ENCODE measurements at places on chromosomes 2 and 18. TPM values are rescaled to one million over a fixed set of nuclear protein-coding genes. Genes with fewer than 3 reads are reported as not detected.

FHL2 gene
- 378 TPM for total RNA-seq

REG3A gene
- not detected for total RNA-seq

FIGN gene
- 19.5 TPM for total RNA-seq

NXPH2 gene
- 5.4 TPM for total RNA-seq

SAG gene
- not detected for total RNA-seq

PLB1 gene
- 0.80 TPM for total RNA-seq

IL36A gene
- total RNA-seq: not detected

LPIN2 gene
- total RNA-seq: 38.3 TPM

RBM44 gene
- total RNA-seq: 0.90 TPM

ST6GAL2 gene
- total RNA-seq: not detected

- H3K36me3 ChIP-seq: no peaks in the 10 kb centered on the region
- no peak overlapping the region for H3K27ac ChIP-seq
- DNase-seq: no peak
- H3K4me3 ChIP-seq: no peak overlapping the region
- no peaks in the 10 kb centered on the region for H3K27me3 ChIP-seq
Measured at GRCh38 chr2:109595644-109596043, 18.1 kb downstream of the SEPTIN10 start.

DNA sequence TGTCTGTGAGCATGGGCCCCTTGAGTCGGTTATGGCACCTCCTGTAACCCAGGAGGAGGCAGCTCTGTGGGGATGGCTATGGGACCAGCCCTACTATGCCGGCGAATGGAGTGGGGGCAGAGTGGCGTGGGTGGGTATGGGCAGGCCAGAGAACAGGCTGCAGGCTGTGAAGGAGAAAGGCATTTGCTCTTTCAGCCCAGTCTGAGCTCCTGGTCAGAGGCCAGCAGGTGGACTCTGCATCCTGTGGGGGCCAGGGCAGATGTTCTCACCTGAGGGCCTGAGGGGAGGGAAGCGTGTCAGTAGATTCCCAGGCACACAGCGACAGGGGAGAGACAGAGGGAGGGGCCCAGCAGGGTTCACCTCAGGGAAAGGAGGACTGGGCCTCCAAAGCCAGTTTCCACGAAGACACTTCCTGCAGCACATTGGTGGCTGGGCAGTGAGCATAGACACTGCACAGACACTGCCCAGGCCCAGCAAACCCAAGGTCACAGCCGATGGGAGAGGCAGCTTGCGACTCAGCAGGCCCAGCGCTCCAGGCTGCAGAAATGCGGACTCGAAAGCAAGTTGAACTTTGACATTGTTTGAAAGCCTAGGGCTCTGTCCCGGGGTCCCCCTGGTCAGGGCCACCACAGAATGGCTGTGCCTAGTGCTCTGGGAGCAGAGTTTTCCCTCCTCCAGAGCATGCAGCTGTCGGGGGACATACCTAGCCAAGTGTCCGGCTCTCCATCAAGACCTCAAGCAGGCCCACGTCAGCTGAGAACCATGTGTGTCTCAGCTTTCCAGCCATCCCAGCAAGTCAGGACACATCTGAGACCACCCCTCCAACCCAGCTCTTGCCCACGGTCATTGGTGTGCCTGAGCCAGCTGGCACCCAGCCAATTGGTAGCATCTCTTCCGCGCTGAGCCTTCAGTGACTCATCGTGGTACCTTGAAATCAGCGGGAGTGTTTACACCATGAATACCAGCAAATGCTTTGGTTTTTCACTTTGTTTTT, 53.8 kb downstream of the TGOLN2 start:
- H3K4me1 ChIP-seq: peaks cover 18% of the 10 kb centered on the region
- no peak overlapping the region for H3K4me3 ChIP-seq
- H3K27me3 ChIP-seq: no peaks in the 10 kb centered on the region
- H3K27ac ChIP-seq: no peak overlapping the region

- H3K4me1 ChIP-seq: no peaks in the 10 kb centered on the region
- no peak overlapping the region for H3K4me3 ChIP-seq
- DNase-seq: no peak
- no peaks in the 10 kb centered on the region for H3K36me3 ChIP-seq
- no peak overlapping the region for H3K27ac ChIP-seq
Measured at GRCh38 chr2:156466739-156467405, 30.7 kb downstream of the GPD2 start.

DNA sequence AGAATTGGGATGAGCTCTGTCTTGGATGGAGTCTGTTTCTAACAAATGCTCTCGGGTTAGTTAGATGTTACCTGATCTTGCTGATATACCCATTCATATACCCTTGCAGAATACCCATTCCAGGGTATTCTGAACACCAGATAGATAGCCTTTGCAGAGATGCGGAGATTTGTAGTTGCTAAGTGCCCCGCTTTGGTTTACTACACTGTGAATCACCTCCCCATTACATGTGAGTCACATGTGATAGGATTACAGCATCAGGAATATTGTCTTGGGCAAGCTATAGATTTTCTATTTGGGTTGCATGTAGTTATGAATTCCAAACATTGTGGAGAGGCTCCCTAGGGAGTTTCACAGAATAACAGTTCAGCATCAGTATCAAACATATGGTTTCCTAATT, 3.8 kb downstream of the VSNL1 start:
- H3K36me3 ChIP-seq: peaks cover 4% of the 10 kb centered on the region
- H3K27me3 ChIP-seq: peaks cover 25% of the 10 kb centered on the region
- no peak overlapping the region for H3K4me3 ChIP-seq
- no peak for DNase-seq

GRCh38 chr2:5026571-5027234, 665.5 kb upstream of the SOX11 start:
- no peak for DNase-seq
- H3K4me3 ChIP-seq: no peak overlapping the region
- H3K27me3 ChIP-seq: no peaks in the 10 kb centered on the region

GRCh38 chr18:23380001-23380550, 73.0 kb upstream of the RIOK3 start:
- no peak for DNase-seq
- peak overlapping the region; percentile 78 for H3K27ac ChIP-seq
- no peaks in the 10 kb centered on the region for H3K36me3 ChIP-seq
- H3K4me1 ChIP-seq: peaks cover 42% of the 10 kb centered on the region
- H3K4me3 ChIP-seq: no peak overlapping the region

GRCh38 chr2:96842600-96842999, 1.2 kb downstream of the ANKRD23 start:
- H3K36me3 ChIP-seq: no peaks in the 10 kb centered on the region
- no peaks in the 10 kb centered on the region for H3K27me3 ChIP-seq
- DNase-seq: no peak
- H3K4me1 ChIP-seq: no peaks in the 10 kb centered on the region

DNA sequence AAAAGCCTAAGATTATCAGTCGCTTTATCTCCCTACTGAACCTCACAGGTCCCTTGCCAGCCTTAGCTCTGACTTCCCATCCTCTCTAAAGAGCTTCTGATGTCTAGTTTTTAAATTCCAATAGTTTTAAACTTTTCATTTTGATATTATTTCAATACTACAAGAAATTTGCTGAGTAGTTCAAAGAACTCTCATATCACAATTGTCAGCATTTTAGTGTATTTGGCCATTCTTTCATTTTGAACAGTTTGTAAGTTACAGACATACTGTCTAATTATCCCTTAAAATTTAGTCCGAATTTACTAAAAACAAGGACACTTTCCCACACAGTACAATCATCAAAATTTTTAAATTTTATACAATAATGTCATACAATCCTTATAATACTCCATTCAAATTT, 666.8 kb upstream of the SETBP1 start:
- no peak overlapping the region for H3K27ac ChIP-seq
- no peak overlapping the region for H3K4me3 ChIP-seq
- H3K4me1 ChIP-seq: no peaks in the 10 kb centered on the region

DNA sequence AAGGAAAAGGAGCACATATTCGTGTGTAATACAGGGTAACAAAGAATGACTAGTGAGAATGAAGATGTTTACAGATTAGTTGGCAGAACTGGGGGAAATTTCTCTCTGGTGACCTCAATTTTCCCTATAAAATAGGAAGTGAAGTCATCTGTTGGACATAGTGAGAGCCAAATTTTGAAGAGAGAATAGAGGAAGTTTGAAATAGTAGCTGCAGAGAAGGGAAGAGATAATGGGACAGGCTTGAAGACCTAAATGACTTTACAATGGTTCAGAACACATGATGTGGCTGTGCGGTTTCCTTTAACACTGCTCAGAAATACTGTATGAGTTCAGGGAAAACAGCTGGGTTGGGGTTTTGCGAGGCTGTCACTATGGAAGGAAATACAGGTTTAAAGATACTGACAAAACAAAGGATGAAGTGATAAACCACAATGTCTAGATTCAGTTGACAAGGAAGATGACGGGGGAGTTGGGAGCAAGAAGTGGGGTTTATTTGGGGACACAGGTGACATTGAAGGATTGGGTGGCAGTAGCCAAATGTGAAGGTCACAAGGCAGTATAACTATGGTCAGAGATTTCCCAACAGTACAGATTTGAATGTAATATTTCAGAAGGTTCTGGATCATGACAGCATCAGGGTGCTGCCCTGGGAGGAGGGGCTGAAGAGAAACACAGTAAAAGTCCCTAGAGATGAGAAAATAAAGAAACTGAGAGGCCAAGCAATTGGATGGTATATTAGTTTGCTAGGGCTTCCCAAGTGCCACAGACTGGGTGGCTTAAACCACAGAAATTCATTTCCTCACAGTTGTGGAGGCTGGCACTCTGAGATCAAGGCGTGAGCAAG, 82.6 kb upstream of the TANK start:
- H3K4me3 ChIP-seq: no peak overlapping the region
- H3K27ac ChIP-seq: no peak overlapping the region
- no peaks in the 10 kb centered on the region for H3K27me3 ChIP-seq
- H3K36me3 ChIP-seq: no peaks in the 10 kb centered on the region
- no peaks in the 10 kb centered on the region for H3K4me1 ChIP-seq
- no peak for DNase-seq

- H3K4me1 ChIP-seq: no peaks in the 10 kb centered on the region
- no peak overlapping the region for H3K4me3 ChIP-seq
- H3K36me3 ChIP-seq: no peaks in the 10 kb centered on the region
- H3K27me3 ChIP-seq: no peaks in the 10 kb centered on the region
- no peak overlapping the region for H3K27ac ChIP-seq
Measured at GRCh38 chr18:71986351-71987050, 557.6 kb downstream of the CBLN2 start.

- no peaks in the 10 kb centered on the region for H3K27me3 ChIP-seq
- no peak overlapping the region for H3K27ac ChIP-seq
- no peak for DNase-seq
- no peaks in the 10 kb centered on the region for H3K4me1 ChIP-seq
Measured at GRCh38 chr18:2442726-2443275, 128.5 kb downstream of the METTL4 start.

GRCh38 chr18:51480407-51481261, 283.2 kb upstream of the MEX3C start:
- DNase-seq: no peak
- H3K4me3 ChIP-seq: no peak overlapping the region
- H3K4me1 ChIP-seq: no peaks in the 10 kb centered on the region
- no peaks in the 10 kb centered on the region for H3K27me3 ChIP-seq
- H3K27ac ChIP-seq: no peak overlapping the region

DNA sequence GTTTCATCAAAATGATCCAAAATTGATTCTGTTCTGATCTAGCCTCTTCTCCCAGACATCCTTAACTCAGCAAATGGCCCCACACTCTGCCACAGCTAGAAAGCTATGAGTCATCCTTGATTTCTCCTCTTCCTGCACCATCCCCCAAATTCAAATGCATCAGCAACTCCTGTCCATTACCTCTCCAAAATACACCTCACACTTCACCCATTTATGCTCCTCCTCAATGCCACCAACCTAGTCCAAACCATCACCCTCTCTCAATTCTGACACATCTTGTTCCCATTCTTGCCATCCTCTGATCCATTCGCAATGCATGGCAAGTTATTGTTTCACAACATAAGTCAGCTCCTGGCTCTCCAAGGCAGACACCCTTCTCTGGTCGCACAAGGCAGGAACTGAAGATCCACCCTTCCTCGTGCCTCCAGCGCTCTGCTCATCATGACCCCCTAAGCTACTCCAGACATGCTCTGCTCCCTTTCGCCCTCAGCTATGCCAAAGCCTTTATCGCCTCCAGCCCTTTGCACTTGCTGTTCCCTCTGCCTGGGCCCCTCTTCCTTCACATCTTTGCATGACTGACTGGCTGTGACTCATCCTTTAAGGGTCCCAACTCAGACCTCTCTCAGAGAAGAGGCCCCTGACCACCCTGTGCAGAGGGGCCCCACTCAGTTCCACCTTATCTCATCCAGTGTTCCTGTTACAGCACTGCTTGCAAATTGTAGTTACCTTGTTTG, 83.6 kb downstream of the MREG start:
- no peak for DNase-seq
- no peaks in the 10 kb centered on the region for H3K36me3 ChIP-seq
- H3K4me3 ChIP-seq: no peak overlapping the region
- H3K4me1 ChIP-seq: no peaks in the 10 kb centered on the region
- H3K27me3 ChIP-seq: no peaks in the 10 kb centered on the region

DNA sequence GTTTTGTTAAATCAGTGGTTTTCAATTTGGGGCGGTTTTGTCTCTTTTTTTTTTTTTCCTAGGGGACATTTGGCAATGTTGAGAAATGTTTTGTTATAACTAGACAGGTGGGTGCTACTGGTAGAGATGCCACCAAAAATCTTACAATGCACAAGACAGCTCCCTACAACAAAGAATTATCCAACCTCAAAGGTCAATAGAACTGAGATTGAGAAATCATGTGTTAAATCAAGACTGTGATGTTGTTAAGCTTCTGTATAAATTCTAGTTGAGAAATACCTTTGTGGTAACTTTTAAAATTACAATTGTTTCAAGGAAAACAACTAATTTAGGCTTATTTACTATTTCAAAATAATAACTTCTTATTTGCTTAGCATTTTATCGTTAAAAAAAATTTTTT, 9.4 kb upstream of the SPOPL start:
- H3K4me3 ChIP-seq: no peak overlapping the region
- DNase-seq: no peak
- H3K27me3 ChIP-seq: no peaks in the 10 kb centered on the region
- H3K27ac ChIP-seq: no peak overlapping the region
- H3K4me1 ChIP-seq: no peaks in the 10 kb centered on the region

- peaks cover 2% of the 10 kb centered on the region for H3K36me3 ChIP-seq
- peaks cover 21% of the 10 kb centered on the region for H3K4me1 ChIP-seq
- H3K27ac ChIP-seq: no peak overlapping the region
- no peak for DNase-seq
- H3K4me3 ChIP-seq: no peak overlapping the region
Measured at GRCh38 chr2:119245076-119245840, 21.6 kb downstream of the STEAP3 start.

DNA sequence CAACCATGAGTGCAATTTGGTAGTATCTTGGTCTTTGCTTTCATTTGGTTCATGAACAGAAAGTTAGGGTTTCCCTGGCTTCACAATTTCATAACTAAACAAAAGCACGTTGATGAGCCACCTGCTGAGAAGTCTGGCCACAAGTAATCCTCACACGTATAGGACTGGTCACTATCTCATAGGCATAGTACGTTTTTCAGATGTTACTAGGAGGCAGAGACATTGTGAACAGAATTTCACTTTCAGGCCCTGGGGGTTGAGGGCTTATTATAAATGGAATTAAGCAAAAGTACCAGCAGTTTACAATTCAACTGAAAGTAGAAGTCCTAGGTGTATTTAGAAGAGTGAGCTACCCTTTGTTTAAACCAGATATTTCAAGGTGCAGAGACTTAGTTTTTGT, 277.1 kb downstream of the ALPK2 start:
- no peaks in the 10 kb centered on the region for H3K4me1 ChIP-seq
- no peak for DNase-seq
- no peak overlapping the region for H3K4me3 ChIP-seq
- H3K27me3 ChIP-seq: no peaks in the 10 kb centered on the region

- DNase-seq: no peak
- H3K36me3 ChIP-seq: no peaks in the 10 kb centered on the region
- H3K4me1 ChIP-seq: no peaks in the 10 kb centered on the region
- H3K27me3 ChIP-seq: no peaks in the 10 kb centered on the region
- H3K4me3 ChIP-seq: no peak overlapping the region
Measured at GRCh38 chr2:149782572-149782971, 195.0 kb upstream of the MMADHC start.

- no peaks in the 10 kb centered on the region for H3K27me3 ChIP-seq
- H3K4me3 ChIP-seq: no peak overlapping the region
- peak overlapping the region; percentile 80 for H3K27ac ChIP-seq
Measured at GRCh38 chr2:189406586-189407233, 34.6 kb upstream of the WDR75 start.
